Thoracic aorta (tissue), 2 donors: ENCODE measurements at places on chromosomes 4 and X.

DNA sequence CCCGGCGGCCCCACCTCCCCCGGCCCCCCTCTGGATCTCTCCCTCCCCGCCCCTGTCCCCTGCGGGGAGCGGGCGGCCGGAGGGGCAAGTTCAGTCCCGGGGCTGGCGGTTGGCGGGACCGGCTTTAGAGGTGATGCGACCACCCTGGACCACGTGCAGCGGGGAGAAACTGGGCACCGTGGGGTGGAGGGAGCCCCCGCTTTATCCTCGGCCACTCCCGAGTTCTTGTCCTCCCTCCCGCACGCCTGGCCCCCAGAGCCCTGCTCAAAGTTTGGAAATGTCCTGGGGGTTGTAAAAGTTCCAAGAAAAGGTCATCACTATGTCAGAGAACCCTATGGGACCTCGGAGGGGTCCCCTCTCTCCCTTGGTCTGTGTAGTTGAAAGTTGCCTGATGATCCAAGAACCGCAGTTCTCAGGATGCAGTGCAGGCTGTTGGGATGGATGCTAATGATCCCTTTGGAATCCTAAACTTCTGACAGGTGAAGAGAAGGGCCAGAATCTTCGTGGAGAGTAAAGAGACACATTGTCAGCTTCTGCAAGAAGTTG lies 411 bp upstream of the VEGFC start:
- no peak for DNase-seq

- DNase-seq = no peak
Measured at GRCh38 chr4:33072298-33073089, 2352.3 kb downstream of the PCDH7 start.

- no peak for DNase-seq
Measured at GRCh38 chr4:144633215-144633614, 12.7 kb upstream of the HHIP start.

DNA sequence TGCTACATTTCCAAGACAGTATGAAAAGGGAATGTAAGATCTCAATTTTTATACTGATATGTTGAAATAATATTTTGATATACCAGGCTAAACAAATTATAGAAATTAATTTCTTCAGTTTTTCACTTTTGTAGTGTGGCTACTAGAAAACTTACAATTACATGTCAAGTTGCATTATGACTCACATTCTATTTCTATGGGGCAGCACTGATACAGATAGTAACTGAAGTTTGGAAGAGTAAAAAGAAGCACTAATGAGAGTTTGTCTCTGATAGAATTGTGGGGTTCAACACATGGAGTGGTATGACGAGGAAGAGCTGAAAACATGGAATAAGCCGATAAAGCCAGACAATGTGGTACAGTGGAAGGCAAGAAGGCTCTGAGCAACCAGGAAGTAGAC lies 95.6 kb downstream of the NR3C2 start:
- no peak for DNase-seq

GRCh38 chr4:15506464-15506863 lies 36.8 kb downstream of the CC2D2A start:
- DNase-seq = no peak

GRCh38 chrX:96576368-96576767 lies 108.3 kb upstream of the DIAPH2 start:
- no peak for DNase-seq

DNA sequence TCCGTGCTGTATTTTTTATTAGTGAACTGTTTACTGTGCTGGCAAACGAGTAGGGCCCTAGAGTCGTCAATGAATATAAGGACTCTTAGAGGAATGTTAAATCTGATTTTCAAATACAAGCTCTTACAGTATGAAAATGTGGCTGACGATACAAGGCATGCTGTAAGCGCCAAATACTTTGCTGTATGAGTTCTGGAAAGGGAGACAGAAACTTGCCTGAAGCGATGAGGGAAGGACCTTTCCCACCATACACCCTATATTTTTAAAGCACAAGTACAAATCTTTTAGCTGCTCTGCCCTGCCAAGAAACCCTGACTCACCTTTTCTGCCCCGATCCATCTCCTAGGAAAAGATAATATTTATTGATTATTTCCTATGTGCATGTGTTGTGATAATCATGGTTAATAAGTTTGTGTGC lies 15.7 kb upstream of the RUFY3 start:
- no peak for DNase-seq

DNA sequence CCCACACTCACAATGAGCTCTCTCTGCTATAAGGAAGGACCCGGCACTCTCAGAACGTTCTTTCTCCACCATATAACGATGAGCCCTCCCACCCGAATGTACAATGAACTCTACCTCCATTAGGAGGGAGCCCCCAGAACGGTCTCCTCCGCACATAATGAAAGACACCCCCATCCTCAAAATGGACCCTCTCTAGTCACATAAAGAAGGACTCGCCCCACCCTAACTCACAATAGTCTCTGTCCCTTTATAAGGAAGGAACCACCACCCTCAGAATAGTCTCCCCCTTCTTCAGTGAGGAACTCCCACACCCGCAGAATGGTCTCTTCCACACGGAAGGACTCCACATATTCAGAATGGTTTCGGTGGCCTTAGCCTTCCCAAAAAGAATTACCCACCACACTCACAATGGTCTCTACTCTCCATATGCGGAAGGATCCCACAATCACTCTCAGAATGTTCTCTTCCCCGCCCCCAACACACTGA lies 477 bp downstream of the SLC35A2 start:
- no peak for DNase-seq

DNA sequence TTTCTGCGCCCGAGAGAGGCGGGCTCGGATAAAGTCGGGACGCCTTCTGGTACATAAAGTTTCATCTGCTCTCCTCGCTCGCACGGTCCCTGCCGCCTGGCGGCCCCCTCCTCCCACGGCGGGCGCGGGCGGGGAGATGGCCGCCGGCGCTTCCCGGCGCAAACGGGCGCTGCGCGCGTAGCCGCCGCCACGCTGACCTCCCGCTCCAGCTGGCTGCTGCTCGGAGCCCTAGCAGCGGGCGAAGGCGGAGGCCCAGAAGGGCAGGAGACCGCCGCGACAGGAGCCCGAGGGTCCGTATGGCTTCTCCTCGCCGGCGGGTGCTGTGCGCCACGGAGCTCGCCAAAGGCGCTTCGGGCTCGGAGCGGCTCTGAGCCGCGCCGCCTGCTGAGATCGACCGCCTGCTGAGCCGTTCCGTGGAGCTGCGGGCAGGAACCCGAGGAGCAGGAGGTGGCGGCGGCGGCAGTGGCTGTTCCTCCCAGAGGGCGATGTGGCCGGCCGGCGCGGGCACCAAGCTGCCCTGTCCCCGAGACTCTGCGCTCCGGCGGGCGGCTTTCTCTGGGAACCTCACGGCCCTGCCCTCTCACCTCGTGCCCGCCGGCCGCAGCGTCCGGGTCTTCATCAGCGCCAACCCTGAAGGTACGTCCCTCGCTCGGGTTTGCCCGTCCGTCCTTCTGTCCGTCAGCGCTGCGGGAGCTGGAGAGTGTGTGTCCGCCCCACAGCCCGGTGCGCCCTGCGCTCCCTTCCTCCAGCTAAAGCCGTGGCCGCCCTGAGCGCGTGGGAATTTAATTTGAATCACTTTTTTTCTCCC lies at the start of gene NWD2:
NWD2 (plus strand) TSS at position 161 of the 808 bp plus-strand sequence; CDS start at position 486, 325 bp downstream.
- DNase-seq = no peak

- DNase-seq = no peak
Measured at GRCh38 chr4:147799986-147800555, 68.2 kb downstream of the ARHGAP10 start.

DNA sequence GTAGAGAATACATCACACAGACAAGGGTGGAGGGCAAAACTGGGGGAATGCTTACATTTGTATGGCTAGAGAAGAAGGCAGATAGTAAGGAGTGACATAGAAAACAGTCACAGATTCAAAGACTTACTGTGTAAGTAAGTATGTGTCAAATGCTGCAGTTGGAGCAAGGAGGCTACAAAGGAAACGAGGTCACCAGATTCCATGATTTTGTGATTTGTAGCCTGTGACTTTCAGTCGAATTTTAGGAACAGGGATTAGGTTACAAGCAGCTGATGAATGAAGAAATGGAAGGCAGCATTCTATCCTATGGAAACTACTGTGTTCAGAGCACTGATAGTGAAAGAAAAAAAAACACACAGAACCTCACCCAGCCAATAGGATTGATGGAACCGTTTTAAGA lies 407.9 kb downstream of the IL15 start:
- no peak for DNase-seq

GRCh38 chrX:15158736-15159406 lies 111.0 kb downstream of the ASB9 start:
- DNase-seq = no peak

DNA sequence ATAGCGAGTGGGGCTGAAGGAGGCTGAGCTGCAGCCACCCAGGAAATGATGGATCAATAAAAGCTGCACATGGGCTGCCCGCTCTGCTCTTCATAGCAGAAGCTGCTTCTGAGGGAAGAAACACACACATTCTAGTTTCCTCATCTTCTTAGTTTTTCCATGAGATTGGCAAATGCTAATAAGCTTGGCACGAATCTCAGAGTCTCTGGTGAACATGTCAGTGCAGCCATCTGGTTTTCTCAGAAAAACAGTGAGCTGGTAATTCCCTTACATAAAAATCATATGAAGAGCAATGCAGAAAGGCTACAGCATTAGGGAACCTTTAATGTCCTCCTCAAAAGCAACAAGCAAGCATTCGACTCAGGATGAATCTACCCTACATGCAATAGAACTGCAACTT lies 69.9 kb downstream of the GATB start:
- no peak for DNase-seq

GRCh38 chr4:47876310-47876709 lies 38.1 kb downstream of the NFXL1 start:
- DNase-seq = no peak

- DNase-seq = no peak
Measured at GRCh38 chrX:39159921-39160507, 358.8 kb downstream of the MID1IP1 start.

DNA sequence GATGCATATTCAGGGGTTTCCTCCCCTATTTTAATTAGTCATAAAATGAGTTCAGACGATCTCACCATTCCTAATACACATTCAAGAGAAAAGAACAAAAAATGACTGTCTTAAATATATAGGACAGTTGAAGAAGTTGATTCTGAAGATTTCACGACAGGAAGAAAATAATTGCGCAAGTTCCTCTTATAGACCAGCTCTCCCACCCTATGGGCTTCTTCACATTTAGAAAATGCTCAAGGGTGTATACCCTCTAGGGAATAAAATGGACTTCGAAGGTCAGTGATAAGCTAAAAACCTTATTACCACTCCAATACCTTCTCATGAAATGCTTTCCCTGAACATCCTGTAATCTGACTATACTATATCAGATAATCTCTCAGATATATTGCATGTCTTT lies 149.2 kb upstream of the TEX13C start:
- no peak for DNase-seq

- no peak for DNase-seq
Measured at GRCh38 chrX:39491548-39492297, 606.0 kb downstream of the BCOR start.

DNA sequence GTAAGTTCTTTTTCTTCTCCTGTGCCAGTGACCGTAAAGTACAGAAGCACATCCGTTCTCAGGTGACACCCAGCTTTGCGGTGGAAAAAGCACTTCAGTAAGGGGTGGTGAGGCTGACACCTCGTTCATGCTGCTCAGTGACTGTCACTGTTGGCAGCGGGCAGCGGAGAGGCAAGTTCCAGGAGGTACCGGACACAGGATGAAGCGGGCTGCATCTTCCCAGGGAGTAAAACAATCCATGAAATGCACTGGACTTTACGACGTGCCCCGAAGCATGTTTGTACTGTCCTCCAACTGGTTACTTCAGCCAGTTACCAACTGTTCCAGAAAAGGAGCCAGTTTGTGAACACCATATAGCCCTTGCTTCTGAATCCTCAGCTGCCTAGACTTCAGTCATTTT lies 110.7 kb downstream of the ZNF827 start:
- no peak for DNase-seq

DNA sequence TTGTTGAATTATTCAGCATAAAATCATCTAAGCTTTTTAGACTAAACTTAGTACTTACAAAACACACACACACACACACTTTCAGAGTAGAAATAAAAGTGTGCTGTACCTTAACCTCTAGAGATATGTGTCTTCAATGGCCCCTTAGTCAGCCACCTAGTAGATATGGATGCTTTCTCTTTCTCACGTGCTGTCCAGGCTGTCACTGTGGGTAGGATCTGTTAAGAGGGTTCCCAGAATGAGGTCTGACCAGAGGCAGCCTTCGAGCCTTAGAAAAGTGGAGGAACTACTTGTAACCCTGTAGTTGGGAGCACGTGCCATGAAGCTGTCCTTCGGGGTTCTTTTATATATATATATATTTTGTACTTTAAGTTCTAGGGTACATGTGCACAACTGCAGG lies 117.9 kb downstream of the COL4A5 start:
- DNase-seq = no peak

- no peak for DNase-seq
Measured at GRCh38 chrX:36431819-36432218, 512.3 kb downstream of the CFAP47 start.

- DNase-seq = no peak
Measured at GRCh38 chrX:103201041-103201440, 13.9 kb upstream of the BEX4 start.

GRCh38 chr4:165208741-165209388 lies 1.5 kb downstream of the KLHL2 start:
- no peak for DNase-seq

- DNase-seq = no peak
Measured at GRCh38 chr4:36872679-36873078, 371.9 kb upstream of the NWD2 start.

- no peak for DNase-seq
Measured at GRCh38 chr4:113637363-113637762, 124.2 kb downstream of the CAMK2D start.

DNA sequence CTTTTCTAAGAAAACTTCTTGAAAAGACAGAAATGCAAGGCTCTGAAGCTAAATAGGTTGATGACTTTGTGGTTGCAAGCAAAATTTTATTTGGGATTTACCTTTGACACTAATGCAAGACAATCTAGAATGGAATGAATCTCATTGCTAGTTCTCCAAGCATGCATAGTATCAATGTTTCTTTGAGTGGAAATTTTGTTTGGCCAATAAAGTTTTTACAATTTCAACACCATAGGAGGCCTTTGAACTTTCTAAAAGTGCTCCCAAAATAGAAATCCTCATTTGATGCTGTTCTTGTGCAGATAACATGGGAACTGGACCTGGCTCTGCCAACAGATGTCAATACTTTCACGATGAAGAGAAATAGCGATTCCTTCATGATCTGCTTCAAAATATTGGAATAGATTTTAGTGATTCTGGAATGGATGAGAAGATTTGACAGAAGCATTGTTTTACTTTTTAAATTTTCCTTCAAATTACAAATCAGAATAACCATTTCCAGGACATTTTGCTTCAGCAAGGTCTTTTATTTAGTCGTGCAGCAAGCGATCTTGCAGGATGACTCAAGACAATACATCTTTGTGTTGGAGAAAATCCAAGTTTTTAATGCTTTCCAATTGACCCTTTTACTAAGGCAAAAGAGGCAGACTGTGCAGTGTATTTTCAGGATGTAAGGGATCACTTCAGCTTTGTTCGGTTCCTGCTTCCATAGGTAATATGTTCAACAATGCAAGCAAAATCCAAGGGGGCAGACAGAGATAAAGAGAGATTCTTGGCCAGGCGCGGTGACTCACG lies 51.7 kb upstream of the OTUD4 start:
- DNase-seq = no peak

DNA sequence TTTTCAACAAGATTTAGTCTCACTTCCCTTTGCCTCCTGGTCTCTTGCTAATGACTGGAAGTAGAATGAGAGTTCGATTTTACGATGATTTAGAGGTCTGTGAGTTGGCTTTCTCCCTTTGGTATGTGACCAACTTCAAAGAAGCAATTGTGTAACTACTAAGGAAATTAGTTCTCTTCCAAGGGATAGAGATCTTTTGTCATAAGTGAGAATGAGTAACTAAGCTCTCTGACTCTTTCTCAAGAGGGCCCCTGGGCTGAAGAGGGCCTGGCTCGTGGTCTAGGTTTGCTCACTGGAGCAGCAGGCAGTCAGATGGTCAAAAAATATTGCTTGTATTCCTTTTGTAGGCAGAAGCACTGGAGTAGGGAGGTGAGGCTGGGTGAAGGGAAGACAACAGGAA lies 176.3 kb downstream of the ENOX2 start:
- DNase-seq = no peak
